NCI-H1417 (cell line): ENCODE measurements at places on chromosomes 13 and 19.
A peak's percentile ranks its signal among the peaks of the same experiment; 100 is the strongest.

- DNase-seq: no peak
Observed at GRCh38 chr19:54268936-54269335, 11.9 kb upstream of the LILRB5 start.

GRCh38 chr13:42255886-42256285 is 16.1 kb upstream of the AKAP11 start:
- DNase-seq: no peak

GRCh38 chr13:44015118-44015517 is 135.4 kb downstream of the LACC1 start:
- no peak for DNase-seq

GRCh38 chr19:28582344-28582743 is 630.6 kb downstream of the UQCRFS1 start:
- no peak for DNase-seq

- DNase-seq: no peak
Observed at GRCh38 chr13:43961909-43962308, 82.2 kb downstream of the LACC1 start.

DNA sequence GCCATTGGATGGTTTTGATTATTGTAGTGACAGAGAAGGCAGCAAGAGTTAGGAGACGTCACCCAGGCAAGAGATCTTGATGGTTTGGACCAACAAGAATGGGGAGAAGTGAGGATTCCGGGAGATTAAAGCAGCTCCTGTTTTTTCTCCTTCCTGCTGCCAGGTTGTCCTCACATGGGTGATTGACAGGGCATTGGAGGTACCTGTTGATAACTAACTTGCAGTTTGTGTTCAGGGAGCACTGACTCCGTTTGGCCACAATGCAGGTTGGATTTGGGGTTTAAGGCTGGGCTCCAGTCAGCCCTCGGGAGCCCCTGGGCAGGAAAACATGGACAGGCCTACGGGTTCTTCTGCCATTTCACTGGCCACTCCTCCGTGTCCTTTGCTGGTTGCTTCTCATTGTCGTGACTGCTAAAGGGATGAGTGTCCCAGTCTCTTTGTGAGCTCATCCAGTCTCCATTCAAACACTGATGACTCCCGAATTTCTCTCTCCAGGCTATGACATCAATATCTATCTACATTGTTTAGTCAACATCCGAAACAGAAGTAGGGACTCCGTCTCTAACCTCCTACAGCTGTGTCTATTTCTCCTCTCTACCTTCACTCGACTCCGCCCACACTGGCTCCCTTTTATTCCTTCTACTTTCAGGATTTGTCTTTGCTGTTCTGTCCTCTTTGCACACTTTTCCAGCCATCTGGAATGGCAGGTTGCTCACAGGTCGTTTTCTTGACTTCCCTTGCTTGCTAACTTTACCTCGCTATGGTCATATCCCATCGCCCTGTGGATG is 1.3 kb upstream of the PTOV1 start:
- no peak for DNase-seq

GRCh38 chr13:106310291-106310865 is 225.1 kb downstream of the EFNB2 start:
- no peak for DNase-seq

GRCh38 chr13:34886121-34886875 is 55.8 kb upstream of the NBEA start:
- no peak for DNase-seq

DNA sequence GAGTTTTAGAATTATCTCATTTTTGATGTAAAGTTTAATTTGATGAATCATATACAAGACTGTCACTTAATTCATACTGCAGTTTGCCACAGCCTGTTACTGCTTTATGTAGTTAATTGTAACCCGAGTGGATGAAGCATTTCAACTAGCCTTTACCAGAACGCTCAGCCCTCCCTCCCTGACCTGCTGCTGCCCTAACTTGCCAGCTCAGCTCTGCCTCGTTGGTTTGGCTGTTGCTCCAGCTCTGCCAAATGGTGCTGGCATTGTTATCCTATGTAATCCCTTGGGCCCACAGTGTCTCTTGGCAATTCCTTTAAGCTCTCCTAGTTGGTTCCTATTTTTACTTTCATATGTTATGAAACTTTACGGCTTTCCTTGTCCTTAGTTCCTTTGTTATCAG is 113.3 kb downstream of the LMO7 start:
- DNase-seq: no peak

DNA sequence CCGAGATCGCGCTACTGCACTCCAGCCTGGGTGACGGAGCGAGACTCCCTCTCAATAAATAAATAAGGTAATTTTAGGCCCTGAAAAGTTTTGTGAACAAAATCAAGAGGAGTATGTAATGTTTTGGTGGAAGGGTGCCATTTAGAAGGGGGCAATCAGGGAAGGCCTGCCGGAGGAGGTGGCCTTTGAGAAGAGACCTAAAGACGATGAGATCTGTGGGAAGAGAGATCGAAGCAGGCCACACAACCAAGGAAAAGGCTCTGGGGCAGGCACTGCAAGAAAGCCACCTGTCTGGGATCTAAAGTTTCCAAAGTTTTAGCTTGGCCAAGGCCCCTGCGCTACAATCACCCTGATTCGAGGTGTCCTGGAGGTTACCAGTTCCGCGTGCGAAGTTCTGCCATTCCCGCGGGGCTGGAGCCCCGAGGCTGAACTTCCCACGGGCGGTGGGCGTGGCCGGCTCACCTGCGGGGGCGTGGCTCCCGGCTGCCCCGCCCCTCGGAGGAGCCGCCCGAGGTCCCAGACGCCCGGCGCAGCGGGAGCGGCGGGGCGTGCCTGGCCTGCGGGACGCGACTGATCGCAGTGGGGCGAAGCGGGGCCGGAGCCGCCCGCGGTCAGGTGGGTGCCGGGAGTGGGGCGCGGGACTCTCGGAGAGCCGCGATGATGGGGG is at the start of gene KLC3:
TSS of gene KLC3 (plus strand) at position 519 of the 667 bp plus-strand sequence. CDS start 4,792 bp downstream, outside the sequence.
- DNase-seq: peak; percentile 59

- DNase-seq: no peak
Observed at GRCh38 chr13:79477968-79478367, 3.0 kb upstream of the NDFIP2 start.

DNA sequence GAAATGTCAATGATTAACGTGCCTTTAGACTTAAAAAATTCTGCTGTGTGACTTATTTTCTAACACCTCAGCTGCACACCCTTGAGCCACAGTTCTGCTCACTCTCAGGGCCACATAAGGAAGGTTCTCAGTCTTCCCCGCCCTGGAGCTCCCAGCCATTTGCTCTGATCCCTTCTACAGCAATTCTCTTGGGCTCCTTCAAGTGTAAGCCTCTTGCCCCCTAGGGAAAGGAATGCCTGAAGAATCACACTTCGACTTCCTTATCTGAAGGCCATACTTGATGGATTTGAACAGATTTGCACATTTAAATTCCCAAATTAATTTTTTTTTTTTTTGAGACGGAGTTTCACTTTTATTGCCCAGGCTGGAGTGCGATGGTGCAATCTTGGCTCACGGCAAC is 44.2 kb downstream of the RASA3 start:
- no peak for DNase-seq

DNA sequence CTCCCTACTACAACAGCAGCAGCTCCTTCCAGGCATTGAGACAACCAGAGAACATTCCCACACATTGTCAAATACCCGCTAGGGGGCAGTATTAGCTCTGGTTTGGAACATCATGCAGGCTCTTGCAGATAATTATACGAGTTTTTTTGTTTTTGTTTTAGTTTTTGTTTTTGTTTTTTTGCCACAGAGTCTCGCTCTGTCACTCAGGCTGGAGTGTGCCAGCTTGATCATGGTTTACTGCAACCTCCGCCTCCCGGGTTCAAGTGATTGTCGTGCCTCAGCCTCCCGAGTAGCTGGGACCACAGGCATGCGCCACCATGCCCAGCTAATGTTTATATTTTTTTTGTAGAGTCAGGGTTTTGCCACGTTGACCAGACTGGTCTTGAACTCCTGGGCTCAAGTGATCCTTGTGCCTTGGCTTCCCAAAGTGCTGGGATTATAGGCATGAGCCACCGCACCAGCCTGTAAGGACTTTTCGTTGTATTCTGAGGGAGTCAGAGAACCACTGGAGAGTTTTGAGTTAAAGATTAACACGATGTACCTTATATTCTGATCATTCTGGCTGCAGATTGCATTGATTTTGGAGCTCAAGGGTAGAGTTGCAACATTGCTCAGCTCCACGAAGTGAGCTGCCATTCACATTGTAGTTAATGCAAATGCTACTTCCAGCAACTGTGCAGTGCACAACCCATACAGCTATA is 41.7 kb upstream of the CEACAM20 start:
- DNase-seq: peak; percentile 61

DNA sequence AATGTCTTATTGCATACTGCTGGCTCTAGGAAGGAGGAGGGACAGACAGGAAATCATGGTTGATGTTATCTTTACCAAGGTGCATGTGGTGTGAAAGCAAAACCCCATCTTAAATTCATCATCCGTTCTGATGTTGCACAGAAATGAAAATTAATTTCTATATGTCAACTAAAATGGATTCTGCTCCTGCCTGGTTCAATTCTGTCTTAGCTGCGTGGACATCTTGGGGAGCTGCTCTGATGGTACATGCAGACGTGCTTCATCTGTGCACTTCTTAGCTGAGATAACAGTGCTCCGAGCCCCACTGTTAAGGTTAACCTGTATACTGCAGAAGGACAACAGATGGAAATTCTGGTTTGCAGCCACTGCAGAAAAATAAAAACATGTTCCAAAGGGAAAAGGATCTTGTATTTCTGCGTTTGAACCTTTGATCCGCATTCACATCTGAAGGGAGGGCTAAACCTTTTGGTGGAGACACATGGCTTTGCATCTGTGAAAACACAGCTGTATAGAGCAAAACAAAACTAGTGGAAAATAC is 155.6 kb downstream of the TM9SF2 start:
- DNase-seq: no peak

- peak; percentile 66 for DNase-seq
Observed at GRCh38 chr13:113029487-113030258, 60.7 kb downstream of the MCF2L start.

GRCh38 chr13:20305587-20305986 is 73.5 kb upstream of the GJB6 start:
- DNase-seq: no peak

GRCh38 chr13:87259479-87260083 is 411.6 kb upstream of the SLITRK5 start:
- peak; percentile 46 for DNase-seq

- DNase-seq: no peak
Observed at GRCh38 chr13:75400775-75401174, 81.2 kb downstream of the TBC1D4 start.

DNA sequence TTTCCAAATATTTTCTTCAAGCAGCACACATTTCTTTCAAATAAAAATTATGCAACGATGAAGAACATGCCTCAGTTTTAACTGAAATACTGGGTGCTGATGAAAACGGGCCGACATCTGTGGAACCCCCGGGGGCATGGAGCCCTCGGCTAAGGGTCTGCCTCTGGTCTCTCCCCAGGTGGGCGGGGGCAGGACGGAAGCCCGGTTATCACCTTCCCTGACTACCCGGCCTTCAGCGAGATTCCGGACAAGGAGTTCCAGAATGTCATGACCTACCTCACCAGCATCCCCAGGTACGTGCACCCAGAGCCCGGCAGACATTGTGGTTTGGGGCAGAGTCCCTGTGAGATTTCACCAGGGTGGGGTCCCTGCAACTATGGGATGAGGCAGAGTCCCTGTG is 55.5 kb downstream of the MCF2L start:
- no peak for DNase-seq

GRCh38 chr19:28284389-28284788 is 928.6 kb downstream of the UQCRFS1 start:
- no peak for DNase-seq

- peak; percentile 23 for DNase-seq
Observed at GRCh38 chr13:41694545-41695301, 237.4 kb downstream of the RGCC start.

GRCh38 chr13:43986421-43986981 is 106.8 kb downstream of the LACC1 start:
- peak; percentile 87 for DNase-seq

GRCh38 chr19:5949792-5950305 is 28.1 kb downstream of the RANBP3 start:
- peak; percentile 63 for DNase-seq

DNA sequence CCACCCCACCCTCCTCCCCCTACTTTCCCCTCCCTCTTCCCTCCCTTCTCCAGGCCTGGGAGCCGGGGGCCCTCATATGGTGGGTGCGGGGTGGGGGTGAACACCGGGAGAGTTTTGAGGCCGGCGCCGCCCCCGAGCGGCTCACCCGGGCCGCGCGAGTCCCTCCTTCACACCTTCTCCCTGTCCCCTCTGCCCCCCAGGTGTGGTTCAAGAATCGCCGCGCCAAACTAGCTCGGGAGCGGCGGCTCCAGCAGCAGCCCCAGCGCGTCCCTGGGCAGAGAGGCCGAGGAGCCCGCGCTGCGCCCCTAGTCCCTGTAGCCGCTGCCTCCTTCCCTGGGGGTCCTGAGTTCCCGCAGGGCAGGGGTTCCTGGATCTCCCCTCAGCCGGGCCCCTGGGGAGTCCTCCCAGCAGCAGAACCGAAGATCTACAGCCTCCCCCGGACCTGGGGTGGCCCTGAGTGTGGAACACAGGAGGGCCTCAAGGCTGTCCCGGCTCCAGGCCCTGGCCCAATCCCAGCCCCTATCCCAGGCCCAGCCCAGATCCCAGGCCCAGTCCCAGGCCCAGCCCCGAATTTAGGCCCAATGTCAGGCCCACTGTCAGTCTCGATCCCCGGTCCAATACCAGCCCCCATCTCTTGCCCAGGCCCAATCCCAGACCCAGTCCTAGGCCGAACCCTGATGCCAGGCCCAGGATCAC is 1.7 kb downstream of the TPRX2 start:
- DNase-seq: no peak

DNA sequence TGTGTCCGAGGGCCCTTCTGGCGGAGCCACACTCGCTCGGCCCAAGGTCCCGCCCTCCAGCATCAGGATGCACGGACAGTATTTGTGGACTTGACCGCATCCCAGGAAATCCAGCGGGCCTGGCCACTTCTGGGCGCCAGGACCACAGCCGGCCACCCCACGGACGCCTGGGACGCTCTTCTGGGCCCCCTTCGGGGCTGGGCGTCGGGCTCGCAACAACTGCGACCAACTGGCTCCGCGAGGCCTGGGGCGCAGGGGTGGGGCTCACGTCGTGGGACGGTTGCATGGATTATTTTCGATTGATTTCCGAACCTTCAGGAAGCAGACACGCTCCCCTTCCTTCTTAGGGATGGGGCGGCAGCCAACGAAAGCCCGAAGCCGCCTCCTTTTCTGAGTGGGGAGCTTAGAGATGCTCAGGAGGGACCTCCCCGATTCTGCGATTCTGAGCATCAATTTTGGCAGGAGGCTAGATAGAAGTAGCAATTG is 521 bp upstream of the NUP58 start:
- DNase-seq: no peak

DNA sequence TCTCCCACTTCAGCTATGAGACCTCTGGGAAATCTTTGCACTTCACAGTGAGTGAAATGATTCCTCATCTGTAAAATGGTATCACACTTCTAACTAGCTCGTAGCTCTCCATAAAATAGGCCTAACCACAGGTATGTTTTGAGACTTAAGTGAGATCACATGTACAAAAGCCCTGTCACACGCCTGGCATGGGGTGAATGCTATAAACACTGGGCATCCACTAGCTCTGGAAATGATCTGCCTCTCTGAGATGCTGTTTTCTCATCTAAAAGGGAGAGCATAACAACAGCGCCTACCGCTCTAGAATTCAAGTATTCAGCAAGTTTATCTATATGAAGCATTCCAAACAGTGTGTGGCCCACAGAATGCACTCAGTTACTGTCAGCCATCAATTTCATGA is 2.2 kb downstream of the AKT2 start:
- no peak for DNase-seq

GRCh38 chr13:97464561-97464960 is 30.6 kb downstream of the RAP2A start:
- DNase-seq: no peak

- no peak for DNase-seq
Observed at GRCh38 chr13:109374609-109375200, 411.7 kb downstream of the IRS2 start.
